ENCODE measurements at places on chromosomes 16 and 17.

- peaks cover 62% of the 10 kb centered on the region for H3K36me3 ChIP-seq
- H3K4me1 ChIP-seq, result peaks cover 25% of the 10 kb centered on the region
- H3K4me3 ChIP-seq, result no peak overlapping the region
- no peak overlapping the region for H3K27ac ChIP-seq
Measured at GRCh38 chr17:5516060-5516792, 29.9 kb downstream of the MIS12 start.

DNA sequence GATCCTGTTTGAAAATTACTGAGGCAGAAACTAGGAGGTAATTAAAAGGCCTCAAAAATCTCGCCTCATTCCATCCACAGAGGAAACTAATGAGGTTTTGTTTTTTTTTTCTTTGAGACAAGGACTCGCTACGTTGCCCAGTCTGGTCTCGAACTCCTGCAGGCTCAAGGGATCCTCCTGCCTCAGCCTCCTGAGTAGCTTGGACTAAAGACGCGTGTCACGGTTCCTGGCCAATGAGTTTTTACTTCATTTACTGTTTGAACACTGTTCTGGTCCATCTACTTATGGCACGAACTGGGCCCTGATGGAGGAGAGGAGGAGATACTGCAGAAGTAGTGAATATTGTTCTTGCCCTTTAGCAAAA is 600 bp upstream of the BLTP2 start:
- peak overlapping the region; percentile 83 for H3K4me3 ChIP-seq
- peak overlapping the region; percentile 96 for H3K27ac ChIP-seq
- H3K36me3 ChIP-seq, result peaks cover 41% of the 10 kb centered on the region
- H3K27me3 ChIP-seq, result no peaks in the 10 kb centered on the region
- DNase-seq, result no peak

- H3K4me3 ChIP-seq, result no peak overlapping the region
- no peaks in the 10 kb centered on the region for H3K36me3 ChIP-seq
- H3K4me1 ChIP-seq, result no peaks in the 10 kb centered on the region
- no peaks in the 10 kb centered on the region for H3K27me3 ChIP-seq
- no peak overlapping the region for H3K27ac ChIP-seq
Measured at GRCh38 chr17:72151565-72152386, 31.0 kb downstream of the SOX9 start.

- no peaks in the 10 kb centered on the region for H3K27me3 ChIP-seq
- peak overlapping the region; percentile 100 for H3K27ac ChIP-seq
- peaks cover 21% of the 10 kb centered on the region for H3K36me3 ChIP-seq
- H3K4me3 ChIP-seq, result peak overlapping the region; percentile 97
- H3K4me1 ChIP-seq, result peaks cover 40% of the 10 kb centered on the region
Measured at GRCh38 chr16:30697264-30698138, 1.5 kb upstream of the SRCAP start.

DNA sequence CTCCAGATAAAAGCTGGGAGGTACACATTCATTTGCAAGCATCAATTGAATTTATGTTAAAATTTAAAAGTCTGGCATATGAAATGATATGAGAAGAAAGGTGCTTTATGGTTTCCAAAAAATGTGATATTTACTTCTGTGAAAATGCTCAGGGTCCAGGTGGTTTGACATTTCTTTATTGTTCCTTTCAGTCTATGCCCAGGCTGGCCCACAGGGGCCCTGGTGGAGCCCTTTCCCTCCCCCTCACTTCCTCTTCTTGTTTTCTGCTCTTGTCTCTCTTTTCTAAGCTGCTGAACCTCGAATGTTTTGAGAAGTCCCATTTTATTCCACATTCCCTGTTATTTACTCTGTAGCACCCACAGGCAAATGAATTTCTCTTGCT is 127.8 kb downstream of the HS3ST3B1 start:
- peaks cover 47% of the 10 kb centered on the region for H3K4me1 ChIP-seq
- no peaks in the 10 kb centered on the region for H3K36me3 ChIP-seq
- peak overlapping the region; percentile 52 for H3K4me3 ChIP-seq
- no peaks in the 10 kb centered on the region for H3K27me3 ChIP-seq
- H3K27ac ChIP-seq, result peak overlapping the region; percentile 68

- no peaks in the 10 kb centered on the region for H3K27me3 ChIP-seq
- no peak overlapping the region for H3K4me3 ChIP-seq
- H3K4me1 ChIP-seq, result no peaks in the 10 kb centered on the region
Measured at GRCh38 chr17:78954684-78955083, 25.0 kb downstream of the LGALS3BP start.

DNA sequence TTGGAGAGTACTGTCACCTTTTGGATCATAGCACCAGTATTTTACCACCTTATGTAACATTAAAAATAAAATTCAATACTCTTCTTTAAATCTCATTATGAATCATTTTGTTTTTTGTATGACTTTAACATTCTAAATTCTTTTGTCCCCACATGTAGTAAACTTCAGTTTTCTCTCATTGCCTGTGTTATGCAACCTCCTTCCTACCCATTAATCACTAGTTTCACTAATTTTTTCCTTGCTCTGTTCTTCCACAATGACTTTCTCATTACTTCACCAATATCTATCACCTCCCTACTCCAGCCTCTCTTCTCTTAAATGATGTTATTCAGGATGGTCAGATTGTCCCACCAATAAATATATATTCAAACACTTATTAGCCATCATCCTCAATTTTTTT is 68.7 kb downstream of the TTC19 start:
- DNase-seq, result no peak
- H3K36me3 ChIP-seq, result peaks cover 92% of the 10 kb centered on the region
- no peaks in the 10 kb centered on the region for H3K4me1 ChIP-seq

DNA sequence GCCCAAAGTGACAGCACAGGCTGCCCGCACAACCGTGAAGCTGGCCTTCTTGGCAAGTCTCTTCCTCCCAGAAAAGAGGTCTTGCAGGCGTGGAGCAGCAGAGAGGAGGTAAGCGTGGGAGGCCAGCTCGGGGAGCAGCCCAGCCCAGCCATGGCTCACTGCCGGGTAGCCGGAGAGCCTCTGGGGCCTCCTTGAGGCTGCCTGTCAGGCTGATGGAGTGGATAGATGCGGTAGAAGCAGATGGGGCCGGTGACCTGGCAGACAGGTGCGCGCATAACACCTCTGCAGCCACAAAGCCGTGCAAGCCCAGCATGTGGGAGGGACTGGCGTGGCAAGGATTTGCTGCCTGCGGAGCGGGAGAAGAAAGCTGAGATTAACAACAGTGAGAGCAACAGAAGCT is 17.1 kb upstream of the DOK4 start:
- H3K4me3 ChIP-seq, result no peak overlapping the region
- H3K27ac ChIP-seq, result no peak overlapping the region
- H3K36me3 ChIP-seq, result no peaks in the 10 kb centered on the region
- H3K4me1 ChIP-seq, result peaks cover 21% of the 10 kb centered on the region
- DNase-seq, result no peak

All from CD4-positive, alpha-beta T cell (primary cell).